Activated gamma-delta T cell treated with anti-CD3 and anti-CD28 coated beads, Interleukin-2, amount 50 U/mL, for 16 hours (primary cell): ENCODE measurements at places on chromosomes 1 and 21.
A peak's percentile ranks its signal among the peaks of the same experiment; 100 is the strongest.

DNA sequence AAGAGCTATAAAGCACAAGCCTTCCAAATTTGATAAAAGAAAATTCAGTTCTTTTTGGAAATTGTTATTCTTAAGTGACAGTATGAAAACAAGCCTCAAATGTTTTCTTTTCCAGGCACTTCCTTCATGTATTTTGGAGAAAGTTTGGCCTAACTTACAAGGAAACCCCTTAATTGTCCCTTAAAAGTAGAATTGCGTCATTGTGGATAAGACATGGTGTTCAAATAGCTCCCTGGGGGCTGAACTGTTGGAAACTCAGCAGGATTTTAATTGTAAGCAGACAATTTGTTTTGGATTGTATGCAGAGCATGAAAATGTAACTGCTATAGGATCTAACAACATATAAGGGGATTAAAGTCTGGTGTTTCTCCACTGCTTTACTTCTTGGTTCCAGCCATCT lies 35.4 kb upstream of the FGGY start:
- no peak for DNase-seq

GRCh38 chr1:153339802-153340201 lies 8.8 kb downstream of the PGLYRP4 start:
- DNase-seq, result no peak

DNA sequence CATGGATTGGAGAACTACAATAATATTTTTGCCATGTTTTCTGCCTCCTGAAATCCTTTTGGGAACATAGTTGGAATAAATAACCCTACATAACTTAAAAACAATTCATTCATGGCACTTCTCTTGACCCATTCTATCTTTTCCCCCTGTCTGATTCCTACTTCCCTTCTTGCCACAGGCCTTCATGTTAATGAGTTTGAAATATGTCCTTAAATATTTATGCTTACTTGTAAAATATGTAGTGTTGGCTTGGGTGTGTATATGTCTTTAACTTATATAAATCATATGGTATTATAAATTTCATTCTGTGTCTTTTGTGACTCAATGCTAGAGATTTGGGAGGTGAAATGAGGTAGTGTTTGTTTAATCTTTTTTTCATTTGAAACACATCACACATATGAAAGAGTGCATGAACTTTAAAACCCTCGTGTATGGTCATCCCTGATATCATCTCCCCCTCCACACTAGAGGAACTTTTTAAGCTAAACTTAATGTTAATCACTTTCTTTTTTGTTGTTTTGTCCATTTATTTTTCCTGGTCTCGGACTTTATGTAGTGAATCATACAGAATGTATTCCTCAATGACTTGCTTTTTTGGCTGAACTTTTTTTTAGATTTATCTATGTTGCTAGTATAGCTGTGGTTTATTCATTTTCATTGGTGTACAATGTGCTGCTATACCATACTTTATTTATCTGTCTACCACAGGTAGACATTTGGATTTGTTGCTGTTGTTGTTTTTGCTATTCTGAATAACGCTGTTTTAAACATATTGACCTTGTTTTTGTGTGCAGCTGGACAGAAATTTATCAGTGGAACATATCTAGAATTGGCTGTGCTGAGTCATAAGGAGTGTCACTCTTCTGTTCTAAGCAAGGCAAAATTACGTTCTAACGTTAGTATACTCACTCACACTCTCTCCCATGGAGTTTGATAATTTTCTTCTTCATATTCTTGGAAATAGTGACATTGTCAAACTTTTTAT lies 441.6 kb downstream of the PLPP3 start:
- DNase-seq, result no peak

- no peak for DNase-seq
Measured at GRCh38 chr1:117735045-117735992, 129.5 kb downstream of the TENT5C start.

GRCh38 chr1:239947801-239948200 lies 143.9 kb upstream of the FMN2 start:
- DNase-seq, result no peak

DNA sequence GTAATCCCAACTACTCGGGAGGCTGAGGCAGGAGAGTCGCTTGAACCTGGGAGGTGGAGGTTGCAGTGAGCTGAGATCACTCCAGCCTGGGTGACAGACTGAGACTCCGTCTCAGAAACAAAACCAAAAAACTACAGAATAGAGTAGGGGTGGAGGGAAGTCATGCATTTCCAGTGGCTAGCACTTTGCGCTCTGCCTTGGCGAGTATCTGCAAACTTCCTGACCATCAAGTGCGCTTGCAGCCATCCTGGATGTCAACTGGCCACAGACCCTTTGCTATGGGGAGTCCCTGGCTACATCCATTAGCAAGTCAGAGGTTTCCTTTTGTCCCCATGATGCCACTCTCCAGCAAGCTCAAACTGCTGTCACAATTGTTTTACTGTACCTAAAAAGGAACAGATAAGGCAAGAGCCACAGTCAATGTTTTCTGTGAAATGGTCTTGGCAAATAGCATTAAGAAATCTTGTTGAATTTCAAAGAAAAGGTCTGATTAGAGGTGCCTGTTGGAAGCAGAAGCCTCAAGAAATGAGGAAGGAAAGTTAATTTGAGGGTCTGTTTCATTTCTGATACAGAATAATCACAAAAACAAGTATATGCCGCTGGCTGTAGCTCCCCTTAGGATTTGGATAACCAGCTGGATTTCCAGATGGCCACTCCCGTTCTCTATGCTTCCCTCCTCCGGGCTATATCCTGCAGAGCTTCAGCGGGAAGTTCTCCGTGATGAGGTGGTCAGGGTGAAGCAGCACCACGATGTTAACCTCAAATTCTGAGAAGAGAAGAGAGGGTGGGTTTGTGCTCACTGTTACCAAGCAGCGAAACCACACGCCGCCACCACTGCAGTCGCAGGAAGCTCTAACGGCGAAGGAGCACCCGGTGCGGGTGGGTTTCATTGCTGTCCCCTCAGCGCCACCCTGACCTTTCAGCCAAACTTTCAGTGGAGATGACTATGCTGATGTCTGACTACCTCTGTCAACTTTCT lies 42.0 kb downstream of the VPS26C start:
- peak; percentile 54 for DNase-seq

DNA sequence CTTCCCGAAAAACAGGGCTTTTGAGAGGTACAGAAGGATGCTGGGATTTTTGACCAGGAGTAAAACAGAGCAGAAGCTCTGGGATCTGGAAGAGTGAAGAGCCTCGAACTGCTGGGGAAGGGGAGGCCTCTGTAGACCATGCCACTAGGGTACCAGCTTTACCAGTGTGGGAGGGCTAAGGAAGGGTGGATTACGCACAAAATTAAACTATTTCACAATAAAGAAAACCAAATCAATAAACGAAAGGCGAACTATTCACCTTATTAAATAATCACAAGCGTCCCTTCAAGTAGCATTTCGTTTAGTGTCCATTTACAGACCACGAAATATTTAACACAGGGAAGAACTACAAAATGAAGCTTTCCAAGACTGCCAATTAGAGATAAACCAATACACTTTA lies 723 bp downstream of the CZIB start:
- DNase-seq, result no peak

DNA sequence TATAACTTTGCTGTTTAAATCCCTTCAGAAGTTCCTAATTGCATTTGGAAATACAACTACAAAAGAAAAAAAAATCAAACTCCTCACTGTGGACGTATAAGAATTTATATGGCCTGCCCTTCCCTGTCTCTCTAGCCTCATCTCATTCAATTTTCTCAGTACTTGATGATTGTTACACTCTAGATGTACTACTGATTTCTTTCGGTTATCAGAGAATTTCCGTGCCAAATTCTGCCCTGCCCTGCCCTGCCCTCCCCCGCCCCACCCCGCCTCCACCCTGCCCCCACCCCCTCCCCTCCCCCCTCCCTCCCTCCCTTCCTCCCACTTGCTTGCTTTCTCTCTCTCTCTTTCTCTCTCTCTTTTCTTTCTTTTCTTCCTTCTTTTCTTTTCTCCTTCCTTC lies 71.7 kb upstream of the MPC2 start:
- no peak for DNase-seq

- no peak for DNase-seq
Measured at GRCh38 chr1:228279011-228279721, 71.3 kb downstream of the OBSCN start.

DNA sequence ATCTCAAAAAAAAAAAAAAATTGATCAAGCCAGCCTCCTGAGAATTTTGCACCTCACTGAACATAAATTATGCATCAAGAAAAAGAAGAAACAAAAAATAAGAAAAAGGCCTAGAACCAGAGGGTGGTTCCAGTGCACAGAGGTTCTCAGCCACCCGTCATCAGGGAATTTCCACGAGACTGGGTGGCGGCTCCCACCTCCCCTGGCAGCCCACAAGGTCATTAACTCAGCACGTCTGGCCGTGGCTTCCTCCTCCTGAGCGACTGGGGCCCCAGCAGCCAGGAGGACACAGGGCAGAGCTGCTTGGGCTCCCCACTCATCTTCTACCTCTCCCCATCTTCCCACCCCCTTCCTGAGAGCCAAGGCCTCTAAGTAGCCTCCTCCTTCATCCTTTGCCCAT lies 15.7 kb upstream of the TMEM51 start:
- no peak for DNase-seq

- no peak for DNase-seq
Measured at GRCh38 chr1:46333300-46334029, 7.1 kb upstream of the NSUN4 start.

- DNase-seq, result no peak
Measured at GRCh38 chr1:181789395-181789794, 272.1 kb downstream of the ZNF648 start.

DNA sequence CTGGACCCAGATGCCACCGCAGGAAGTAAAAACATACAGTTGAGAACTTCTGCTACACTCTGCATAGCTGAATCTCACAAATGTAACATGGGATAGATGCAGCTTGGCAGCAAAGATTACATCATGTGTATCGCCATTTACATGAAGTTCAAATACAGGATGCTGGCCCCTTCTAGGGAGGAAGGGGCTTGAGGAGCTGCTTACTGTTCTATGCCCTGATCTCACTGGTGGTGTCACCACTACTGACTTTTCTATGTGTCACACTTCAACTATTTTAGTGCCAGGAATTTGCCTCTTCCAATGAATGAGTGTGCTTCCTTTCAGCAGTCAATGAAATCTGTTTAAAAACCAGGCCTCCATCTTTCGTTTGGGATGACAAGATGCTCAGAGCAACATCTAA lies 31.1 kb downstream of the MRAP start:
- no peak for DNase-seq

DNA sequence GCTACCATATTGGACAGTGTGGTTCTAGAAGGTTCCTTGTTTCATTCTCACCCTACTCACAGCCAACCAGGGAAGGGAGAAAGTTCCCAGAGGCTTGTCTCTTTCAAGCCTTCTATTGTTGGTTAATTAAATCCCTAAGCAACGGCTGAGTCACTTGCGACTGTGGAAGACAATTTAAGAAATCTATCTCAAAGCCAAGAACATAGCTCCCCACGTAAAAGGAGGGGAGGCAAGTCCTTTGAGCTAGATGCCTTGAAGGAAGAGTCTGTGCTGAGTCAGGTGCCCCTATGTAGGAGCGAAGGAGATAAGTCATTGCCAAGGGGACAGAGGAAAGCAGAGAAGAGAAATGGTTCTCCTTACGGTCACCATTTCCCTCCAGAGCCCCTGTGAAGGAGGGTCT lies 79.4 kb upstream of the PPP2R5A start:
- no peak for DNase-seq

GRCh38 chr1:56285554-56286402 lies 293.6 kb downstream of the PLPP3 start:
- no peak for DNase-seq

- no peak for DNase-seq
Measured at GRCh38 chr1:238187575-238187949, 296.8 kb upstream of the ZP4 start.

- no peak for DNase-seq
Measured at GRCh38 chr1:11923069-11923826, 3.0 kb downstream of the KIAA2013 start.
